Cortex of kidney (tissue), 1 donor: ENCODE measurements at places on chromosomes 2 and 18.

- no peak for DNase-seq
Measured at GRCh38 chr2:126646026-126646425, 9.9 kb upstream of the GYPC start.

- DNase-seq: no peak
Measured at GRCh38 chr2:118169359-118170005, 81.2 kb downstream of the INSIG2 start.

- no peak for DNase-seq
Measured at GRCh38 chr2:79235135-79235534, 75.6 kb upstream of the REG3A start.

DNA sequence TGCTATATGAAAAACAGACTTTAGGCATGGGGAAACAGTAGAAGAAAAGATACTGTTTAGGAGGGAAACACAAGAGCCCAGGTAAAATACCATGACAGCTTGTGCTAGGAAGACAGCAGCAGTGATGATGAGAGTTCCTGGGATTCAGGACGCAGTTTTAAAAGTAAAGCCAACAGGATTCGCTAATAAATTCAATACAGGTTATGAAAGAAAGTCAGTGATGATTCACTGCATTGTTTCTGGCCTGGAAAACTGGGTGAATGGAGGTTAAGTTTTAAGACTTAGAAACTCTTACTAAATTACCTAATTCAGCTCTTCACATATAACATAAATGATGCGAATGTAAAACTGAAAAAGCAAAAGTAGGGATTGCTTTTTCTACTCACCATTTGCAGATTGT is 27.9 kb upstream of the RNU4ATAC start:
- DNase-seq: no peak

GRCh38 chr18:22932885-22933205 is 283 bp upstream of the RBBP8 start:
- DNase-seq: no peak

DNA sequence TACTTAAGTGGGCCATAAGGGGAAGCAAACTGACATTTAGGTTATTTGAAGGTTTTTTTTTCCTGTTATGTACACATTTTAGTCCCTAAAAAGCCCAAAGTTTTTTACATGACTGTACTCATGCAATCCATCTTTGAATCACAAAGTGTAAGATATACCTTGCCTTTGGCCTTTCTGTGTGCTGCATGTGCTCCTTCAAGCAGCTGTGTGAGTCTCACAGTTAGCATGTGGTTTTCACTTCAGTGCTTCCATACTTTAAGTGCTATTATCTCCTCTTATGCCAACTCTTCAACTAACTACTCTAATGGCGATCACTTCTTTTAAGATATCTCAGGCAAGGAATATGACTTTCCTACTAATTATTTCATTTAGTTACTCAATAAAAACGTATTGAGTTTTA is 597.1 kb upstream of the ACVR2A start:
- DNase-seq: no peak

GRCh38 chr2:166106431-166107015 is 21.3 kb downstream of the SCN1A start:
- DNase-seq: no peak

GRCh38 chr2:222208010-222208690 is 90.6 kb downstream of the PAX3 start:
- no peak for DNase-seq
